G401 (cell line): ENCODE measurements at places on chromosomes 16 and 17. TPM values are rescaled to one million over a fixed set of nuclear protein-coding genes. Genes with fewer than 3 reads are reported as not detected.

HSPB9 gene
- not detected in 2 replicates for total RNA-seq

CEMP1 gene
- total RNA-seq: 1.4 TPM in 1 of 2 replicates, not detected in the other

STX1B gene
- 0.37 and 5.4 TPM in 2 replicates for total RNA-seq

OR1A1 gene
- total RNA-seq: not detected in 2 replicates

ZNF469 gene
- 0.18 and 0.34 TPM in 2 replicates for total RNA-seq

KRTAP16-1 gene
- not detected in 2 replicates for total RNA-seq

CRK gene
- total RNA-seq: 62.8 and 92.7 TPM in 2 replicates

KAT8 gene
- 86.9 and 88.7 TPM in 2 replicates for total RNA-seq

SLC5A11 gene
- total RNA-seq: 0.18 TPM in 1 of 2 replicates, not detected in the other

IGF2BP1 gene
- 63.0 and 86.2 TPM in 2 replicates for total RNA-seq

GDPD3 gene
- 0.12 TPM in 1 of 2 replicates, not detected in the other for total RNA-seq

HAS3 gene
- 0.06 and 2.6 TPM in 2 replicates for total RNA-seq

ZNF423 gene
- total RNA-seq: 0.07 TPM in 1 of 2 replicates, not detected in the other

SSTR5 gene
- not detected in 2 replicates for total RNA-seq

GRCh38 chr17:29176558-29177351 lies 3.4 kb downstream of the MYO18A start:
- DNase-seq: peak; percentile 56

- DNase-seq: peak; percentile 55
Observed at GRCh38 chr17:19414396-19415280, 3.6 kb downstream of the RNF112 start.

DNA sequence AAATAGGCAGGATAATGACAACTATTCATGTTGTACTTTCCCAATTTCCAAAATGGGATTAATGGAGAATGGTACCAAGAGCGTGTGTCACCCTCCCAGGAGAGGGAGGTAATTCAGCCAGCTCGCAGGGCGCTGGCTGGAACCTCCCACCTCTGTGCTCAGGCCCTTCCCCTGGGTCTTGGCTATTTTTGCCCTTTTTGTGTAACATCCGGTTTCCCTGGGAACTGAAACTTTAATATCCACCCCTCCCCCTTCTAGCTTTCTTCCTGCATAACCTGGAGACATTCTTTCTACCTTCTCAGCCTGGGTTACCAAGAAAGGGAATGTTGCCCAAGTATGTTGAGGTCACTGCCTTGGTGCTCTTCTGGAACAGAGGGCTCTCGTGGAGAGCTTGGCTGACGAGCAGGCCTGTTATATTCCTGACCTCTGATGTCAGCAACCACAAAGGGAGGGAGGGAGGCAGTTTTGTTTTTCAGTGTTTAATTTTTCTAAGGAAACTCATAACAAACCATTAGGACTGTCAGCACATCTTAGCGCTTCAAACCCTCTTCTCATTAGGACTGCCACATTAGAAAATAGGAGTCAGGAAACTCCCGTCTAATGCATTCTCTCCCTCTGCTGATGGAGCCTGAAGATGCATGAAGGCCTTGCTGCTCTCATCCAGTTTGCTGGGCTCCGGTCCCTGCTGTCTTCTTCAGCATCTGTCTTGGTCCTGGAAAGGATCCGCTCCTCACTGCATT lies 25.6 kb downstream of the ITGB3 start:
- no peak for DNase-seq

GRCh38 chr17:16329519-16330271 lies 23.6 kb downstream of the CENPV start:
- DNase-seq: no peak

GRCh38 chr17:40610359-40610758 lies 37.3 kb downstream of the SMARCE1 start:
- no peak for DNase-seq

- no peak for DNase-seq
Observed at GRCh38 chr17:29149431-29150064, 30.6 kb downstream of the MYO18A start.

- DNase-seq: no peak
Observed at GRCh38 chr16:27745348-27745747, 195.4 kb downstream of the KATNIP start.

DNA sequence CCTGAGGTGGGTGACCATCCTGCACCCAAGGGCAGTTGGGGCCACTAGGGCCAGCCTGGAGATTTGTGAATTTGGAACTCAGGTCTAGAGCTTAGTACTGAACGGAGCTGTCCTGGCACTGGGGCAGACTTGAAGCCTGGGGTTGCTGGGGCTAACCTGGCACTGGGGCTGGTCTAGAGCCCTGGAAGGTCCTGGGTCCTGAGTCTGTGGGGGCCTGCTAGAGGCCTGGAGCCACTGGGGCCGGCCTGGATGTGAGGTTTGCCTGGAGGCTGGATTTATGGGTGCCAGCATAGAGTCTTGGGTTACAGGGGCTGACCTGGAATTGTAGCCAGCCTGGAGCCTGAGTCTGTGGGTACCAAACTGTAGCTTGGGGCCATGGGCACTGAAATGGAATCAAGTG lies 1216.9 kb downstream of the CDH11 start:
- no peak for DNase-seq

DNA sequence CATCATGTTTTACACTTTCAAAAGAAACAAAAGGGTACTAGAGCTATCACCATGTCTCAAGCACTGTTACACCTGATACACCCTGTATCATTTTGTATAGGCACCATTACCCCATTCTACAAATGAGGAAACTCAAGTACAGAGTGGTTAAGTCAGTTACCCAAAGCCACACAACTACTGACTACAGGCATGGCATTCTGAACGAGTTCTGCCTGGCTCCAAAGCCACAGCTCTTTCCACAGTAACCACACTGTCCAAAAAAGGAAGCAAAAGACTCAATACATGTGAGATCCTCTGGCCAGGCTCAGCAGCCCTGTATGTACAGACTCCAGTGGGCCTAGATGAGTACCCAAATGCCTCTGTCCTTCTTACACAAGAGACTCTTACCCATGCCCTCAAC lies 4.7 kb downstream of the DYNC1LI2 start:
- DNase-seq: no peak

DNA sequence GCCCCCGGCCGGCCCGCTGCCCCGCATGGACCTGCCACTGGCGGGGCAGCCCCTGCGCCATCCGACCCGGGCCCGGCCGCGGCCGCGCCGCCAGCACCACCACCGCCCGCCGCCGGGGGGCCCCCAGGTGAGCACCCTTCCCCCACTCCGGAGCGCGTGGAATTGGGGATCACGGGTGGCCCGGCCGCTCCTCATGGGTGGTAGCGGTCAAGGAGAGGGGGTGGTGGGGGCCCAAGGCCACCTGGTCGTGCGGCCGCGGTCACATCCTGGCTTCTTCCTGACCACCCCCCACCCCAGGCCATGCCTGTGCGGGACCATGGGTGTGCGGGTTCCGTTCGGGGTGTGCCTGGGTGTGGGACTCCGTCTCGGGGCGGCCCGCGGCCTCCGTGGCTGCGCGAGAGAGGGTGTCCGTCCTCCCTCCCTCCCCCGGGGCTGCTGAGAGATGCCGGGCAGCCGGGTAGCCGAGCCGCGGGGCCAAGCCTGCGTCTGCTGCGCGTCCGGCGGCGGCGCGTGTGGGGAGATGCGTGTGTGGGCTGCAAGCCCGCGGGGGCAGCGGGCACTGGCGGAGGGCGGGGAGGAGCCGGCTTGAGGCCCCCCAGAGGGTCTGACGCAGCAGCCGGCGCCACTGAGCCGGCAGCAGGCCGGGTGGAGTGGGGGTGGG lies 6.8 kb downstream of the ACD start:
- peak; percentile 40 for DNase-seq

DNA sequence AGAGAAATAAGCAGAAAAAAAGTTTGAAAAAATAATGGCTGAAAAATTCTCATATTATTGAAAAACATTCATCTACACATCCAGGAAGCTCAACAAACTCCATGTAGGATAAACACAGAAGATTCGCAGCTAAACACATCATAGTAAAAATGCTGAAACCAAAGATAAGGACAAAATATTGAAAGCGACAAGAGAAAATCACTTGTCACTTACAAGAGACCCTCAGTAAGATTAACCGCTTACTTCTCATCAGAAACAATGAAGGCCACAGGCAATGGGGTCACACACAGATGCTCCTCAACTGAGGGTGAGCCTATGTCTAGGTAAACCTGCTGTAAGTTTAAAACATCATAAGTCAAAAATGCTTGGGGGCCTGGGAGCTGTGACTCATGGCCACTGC lies 38.1 kb upstream of the METRNL start:
- no peak for DNase-seq

DNA sequence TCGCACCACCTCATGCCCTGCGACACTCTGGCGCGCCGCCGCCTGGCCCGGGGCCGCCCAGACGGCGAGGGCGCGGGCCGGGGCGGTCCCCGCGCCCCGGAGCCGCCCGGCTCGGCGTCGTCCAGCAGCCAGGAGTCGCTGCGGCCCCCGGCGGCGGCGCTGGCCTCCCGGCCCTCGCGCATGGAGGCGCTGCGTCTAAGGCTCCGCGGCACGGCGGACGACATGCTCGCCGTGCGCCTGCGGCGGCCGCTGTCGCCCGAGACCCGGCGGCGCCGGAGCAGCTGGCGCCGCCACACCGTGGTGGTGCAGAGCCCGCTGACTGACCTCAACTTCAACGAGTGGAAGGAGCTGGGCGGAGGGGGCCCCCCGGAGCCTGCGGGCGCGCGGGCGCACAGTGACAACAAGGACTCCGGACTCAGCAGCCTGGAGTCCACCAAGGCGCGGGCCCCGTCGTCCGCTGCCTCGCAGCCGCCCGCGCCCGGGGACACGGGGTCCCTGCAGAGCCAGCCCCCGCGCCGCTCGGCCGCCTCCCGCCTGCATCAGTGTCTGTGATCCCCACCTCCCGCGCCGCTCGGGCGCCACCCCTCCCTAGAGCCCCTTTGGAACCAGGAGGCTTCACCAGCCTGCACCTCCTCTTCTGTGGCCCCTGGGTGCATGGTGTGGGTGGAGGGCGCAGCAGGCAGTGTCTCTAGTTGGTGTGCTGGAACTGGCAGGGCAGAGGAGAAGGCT lies 82.3 kb downstream of the ARHGAP23 start:
- no peak for DNase-seq

DNA sequence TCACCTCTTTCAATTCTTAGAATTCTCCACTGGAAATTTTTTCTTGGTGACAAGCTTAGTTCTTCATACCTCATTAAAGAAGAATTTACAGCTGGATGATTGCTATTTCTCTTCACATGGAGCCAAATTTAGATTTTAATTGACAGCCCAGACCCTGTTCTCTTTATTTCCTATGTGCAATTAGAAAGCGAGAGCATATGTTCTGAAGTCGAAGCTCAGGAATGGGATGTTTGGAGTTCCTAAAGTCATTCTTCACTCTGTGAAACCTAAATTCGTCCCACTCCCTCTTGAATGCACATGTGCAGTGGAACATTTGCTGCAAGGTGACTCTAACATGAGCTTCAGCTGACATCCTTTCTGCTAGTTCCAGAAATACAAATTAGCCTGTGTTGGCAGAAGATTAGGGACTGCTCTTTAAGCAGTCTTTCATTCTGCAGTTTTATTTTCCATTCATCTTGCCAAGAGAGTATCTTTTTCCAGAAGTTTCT lies 129.3 kb upstream of the KCNJ16 start:
- DNase-seq: peak; percentile 72

- DNase-seq: no peak
Observed at GRCh38 chr17:42509409-42509808, 26.6 kb upstream of the NAGLU start.

DNA sequence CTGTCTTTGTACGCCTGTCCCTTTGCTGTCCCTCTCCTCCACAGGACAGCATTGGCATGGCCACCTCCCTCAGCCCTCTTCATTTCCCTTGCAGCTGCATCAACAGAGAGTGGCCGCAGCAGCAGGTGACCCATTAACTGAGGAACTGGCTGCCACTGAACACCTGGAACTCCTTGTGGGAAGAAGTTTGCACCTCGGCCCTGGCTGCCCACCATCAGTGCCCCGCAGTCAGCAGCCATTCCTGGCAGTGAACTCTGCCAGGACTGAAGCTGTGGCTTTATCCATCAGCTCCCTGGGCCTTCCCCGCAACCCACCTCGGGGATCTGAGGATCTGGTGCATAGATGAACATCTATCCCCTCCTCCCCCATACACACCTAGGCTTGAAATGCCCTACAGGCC lies 13.1 kb upstream of the RNF135 start:
- no peak for DNase-seq

GRCh38 chr17:70552982-70553334 lies 383.6 kb downstream of the KCNJ2 start:
- no peak for DNase-seq

- no peak for DNase-seq
Observed at GRCh38 chr17:15233022-15233805, 31.9 kb downstream of the PMP22 start.

- DNase-seq: no peak
Observed at GRCh38 chr16:87701505-87701921, 64.3 kb downstream of the KLHDC4 start.

DNA sequence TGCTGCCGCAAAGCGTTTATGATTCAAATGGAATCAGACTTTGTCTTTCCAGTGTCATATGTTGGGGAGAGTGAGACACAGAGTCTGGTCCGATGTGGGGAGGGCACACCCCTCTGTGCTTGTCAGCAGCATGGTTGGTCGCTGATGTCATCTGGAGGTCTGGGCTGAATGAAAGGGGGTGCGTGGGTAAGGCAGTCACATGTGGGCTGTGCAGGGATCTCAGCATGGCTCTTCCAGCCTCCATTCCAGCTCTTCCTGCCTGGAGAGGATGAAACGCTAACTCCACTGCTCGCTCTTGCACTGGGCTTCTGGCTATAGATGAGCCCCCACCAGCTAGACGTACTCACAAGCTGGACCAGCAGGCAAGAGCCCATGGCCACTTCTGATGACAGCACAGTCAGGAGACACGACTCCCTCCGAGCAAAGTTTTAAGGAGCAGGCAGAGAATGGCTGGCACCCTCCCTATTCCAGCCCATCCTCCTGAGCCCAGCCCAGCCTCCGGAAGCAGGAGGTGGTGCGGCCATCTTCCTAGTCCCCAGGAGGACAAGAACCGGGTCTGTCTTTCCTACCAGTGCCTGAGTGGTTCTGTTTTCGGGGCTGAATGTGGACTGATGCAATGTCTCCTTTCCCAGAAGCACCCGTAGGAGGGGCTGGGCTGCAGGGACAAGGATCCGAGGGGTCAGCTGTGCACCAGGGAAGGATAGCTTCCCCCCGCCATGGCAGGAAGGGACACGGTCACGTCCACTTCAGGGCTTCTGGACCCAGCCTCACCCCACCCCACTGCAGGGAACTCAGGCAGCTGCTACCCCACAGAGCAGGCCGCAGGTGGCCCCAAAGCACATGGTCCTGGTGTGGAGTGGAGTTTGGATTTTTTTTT lies 41.5 kb upstream of the CBFA2T3 start:
- DNase-seq: no peak

DNA sequence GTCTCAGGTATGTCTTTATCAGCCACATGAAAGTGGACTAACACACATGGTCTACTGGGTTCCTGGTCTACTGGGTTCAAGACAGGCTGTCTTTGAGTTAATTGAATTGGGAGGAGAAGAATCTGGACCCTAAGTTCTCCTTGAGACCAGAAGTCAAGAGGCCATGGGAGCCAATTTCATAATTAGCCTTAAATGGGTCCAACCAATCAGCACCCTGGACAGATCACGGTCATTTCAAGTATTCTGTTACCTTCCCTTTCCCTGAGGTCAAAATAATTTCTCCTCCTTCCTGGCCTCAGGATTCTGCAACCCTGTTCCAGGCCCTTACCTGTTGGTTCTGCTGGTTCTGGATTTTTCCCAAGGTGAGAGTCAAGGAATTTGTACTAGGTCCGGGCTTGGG lies 23.8 kb downstream of the OSBPL7 start:
- no peak for DNase-seq

GRCh38 chr16:77328768-77329167 lies 106.1 kb downstream of the ADAMTS18 start:
- no peak for DNase-seq

GRCh38 chr17:58193641-58194255 lies 1.2 kb downstream of the EPX start:
- no peak for DNase-seq
